ENCODE measurements at places on chromosomes 12 and 14.

DNA sequence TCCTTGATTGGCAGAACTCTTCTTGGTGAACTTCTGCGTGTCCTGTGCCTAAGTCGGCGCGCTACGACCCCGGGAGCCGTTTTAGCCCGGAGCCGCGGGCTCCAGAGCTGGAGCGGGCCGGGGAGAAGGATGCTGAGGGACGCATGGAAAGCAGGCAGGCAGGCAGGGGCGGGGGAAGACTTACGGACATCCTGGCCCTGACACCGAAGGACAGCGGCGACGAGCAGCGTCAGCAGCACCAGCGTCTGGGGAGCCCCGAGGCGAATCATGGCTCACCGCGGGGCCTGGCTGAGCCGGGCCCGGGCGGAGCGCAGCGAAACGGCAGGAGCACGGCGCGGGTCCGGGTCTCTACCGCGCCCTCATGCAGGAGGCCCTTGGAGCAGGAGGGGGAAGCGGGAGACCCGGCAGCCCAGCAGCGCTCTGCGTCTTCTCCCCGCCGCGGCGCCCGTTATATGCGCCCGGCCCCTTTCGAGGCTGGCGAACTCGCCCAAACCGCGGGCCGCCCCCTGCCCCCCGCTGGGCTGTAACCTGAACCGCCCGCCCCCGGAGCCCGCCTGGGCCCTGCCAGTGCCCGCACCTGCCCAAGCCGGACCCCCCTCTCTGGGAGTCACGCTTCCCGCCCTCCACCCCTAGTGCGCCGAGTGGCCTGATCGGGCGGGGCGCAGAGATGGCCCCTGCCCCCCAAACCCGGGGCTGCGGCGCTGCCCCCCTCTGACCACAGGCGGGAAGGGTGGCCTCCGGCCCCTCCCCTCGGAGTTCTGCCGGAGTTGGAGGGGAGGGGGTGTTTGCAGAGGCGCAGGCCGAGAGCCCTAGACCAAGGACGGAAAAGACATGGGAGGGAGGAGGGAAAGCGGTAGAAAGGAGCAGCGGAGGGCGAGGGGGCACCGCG is at the start of gene COL2A1:
TSS of gene COL2A1 (minus strand) at position 424 of the 889 bp plus-strand sequence. CDS start at position 269, 155 bp downstream.
- no peak for DNase-seq

DNA sequence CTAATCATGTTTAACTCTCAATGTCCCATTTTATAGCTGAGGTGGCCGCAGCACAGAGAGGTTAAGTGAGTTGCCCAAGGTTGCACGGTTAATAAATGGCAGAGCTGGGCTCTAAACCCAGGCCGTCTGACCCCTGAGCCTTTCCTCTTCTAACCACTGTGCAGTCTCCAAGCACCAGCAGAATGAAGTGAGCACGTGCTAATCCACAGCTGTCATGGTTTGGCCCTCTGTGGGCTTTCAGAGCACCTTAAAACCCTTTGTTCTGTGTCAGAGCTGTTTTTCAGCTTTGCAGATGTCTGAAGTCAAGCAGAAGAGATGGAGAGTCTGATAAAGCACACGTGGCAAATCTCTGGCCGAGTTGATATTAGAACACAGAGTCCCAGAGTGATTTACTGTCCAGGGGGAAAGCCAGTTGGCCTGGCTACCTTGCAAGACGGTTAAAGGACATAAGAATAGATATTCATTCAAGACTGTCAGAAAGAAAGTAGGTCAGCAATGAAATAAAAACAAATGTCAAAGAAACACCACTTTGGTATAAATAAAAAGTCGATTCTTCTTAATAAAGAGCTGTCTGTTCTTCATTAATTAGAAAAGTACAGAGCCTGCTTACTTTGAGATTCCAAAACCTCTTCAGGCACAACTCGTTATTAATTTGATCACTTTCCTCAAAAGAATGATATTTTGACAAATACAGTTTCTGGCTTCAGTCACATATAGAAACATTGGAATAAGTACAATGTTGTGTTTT is 107.3 kb downstream of the CRADD start:
- no peak for DNase-seq

DNA sequence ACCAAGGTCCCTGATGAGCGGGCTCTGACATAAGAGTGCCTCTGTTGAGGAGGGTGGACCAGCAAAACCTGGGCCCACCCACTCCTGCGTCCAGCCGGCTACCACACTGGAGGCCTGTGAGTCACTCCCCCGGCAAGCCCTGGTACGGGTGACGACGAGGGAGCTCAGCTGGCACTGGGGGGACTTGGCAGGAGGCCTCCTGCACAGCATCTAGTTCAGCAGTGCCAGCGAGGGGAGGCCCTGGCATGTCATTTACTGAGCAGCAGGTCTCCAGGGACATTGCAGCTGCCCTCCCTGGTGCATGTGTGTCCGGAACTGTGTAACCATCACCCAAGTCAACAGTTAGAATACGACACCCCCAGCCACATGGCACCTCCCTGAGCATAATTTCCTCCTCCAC is 24.4 kb downstream of the CD9 start:
- DNase-seq: peak; percentile 70

DNA sequence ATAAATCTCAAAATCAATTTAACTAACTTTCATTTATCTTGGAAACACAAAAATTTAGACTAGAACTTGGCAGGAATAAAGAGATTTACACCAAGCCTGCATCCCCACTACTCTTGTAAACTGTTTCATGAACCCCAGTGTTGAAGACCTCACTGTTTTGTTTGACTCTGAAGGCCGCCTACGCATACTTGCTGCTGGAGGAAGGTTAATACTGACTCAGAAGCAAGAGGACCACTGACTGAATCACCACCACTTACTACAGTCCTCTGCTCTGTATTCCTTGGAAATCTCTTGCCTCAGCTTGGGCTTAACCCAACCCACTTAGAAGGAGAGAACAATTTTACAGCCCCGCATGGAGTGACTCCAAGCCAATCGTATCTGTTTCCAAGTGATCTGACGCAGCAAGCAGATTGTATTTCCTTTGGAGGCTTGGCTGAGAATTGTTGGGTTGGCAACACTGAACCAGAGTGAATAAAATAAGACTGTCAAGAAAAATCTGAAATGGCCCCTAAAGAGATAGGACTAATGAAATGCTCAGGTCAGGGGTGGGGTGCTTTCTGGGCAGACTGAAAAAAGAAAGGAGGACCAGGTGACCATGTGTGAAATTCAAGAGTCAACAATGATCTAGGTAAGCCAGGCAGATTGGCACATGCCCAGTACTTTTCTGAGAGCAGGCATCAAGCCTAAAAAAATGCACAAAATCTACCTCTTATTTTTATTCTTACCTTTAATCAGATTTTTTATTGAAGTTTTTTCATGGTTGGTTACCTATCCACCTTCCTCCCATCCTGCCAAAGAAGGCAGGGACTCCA is 248.6 kb downstream of the ZFP36L1 start:
- DNase-seq: no peak

Data from DMS153 (cell line).